ENCODE measurements at places on chromosomes 11 and 22.

DNA sequence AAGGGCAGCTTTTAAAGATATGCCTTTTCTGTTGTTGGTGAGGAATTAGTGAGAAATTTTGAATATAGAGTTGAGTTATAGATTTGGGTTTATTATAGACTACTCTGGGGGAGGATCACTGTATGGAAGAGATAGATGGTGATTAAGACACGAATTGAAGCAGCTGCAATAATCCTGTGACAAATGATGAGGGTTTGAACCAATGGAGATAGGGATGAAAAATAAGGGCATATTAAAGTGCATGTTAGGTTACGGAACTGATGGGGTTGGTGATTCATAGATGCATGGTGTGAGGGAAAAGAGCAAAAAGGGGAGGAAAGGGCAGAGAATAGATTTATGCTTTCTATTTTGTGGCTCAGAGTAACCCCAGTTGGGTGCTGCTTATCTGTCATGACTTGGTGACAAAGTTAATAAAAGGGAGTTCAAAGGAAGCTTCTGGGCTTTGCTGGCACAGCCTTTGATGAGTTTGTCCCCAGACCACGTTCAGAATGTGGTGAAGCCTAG is 11.8 kb downstream of the C11orf87 start:
- DNase-seq = no peak

DNA sequence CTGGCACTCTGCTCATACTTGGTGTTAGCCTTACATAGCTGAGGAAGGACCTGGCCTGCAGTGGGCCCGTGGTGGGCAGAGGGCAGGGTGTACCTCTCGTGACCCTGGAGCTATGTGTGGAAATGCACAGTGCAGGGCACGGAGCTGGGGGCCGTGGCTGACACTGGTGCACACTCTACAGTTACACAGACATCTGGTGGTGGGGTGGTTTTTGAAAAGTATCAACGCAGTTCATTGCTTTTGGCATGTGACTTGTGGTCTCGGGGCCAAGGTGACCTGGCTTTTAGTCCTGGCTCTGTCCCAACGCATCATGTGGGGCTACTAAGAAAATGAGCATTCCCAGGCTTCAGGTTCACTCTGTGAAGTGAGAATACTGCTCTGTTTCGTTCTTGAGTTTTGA is 553.6 kb downstream of the NTM start:
- no peak for DNase-seq

GRCh38 chr22:20650294-20651207 is 123.4 kb upstream of the SERPIND1 start:
- no peak for DNase-seq

GRCh38 chr22:35383679-35384071 is 2.8 kb downstream of the HMOX1 start:
- no peak for DNase-seq

DNA sequence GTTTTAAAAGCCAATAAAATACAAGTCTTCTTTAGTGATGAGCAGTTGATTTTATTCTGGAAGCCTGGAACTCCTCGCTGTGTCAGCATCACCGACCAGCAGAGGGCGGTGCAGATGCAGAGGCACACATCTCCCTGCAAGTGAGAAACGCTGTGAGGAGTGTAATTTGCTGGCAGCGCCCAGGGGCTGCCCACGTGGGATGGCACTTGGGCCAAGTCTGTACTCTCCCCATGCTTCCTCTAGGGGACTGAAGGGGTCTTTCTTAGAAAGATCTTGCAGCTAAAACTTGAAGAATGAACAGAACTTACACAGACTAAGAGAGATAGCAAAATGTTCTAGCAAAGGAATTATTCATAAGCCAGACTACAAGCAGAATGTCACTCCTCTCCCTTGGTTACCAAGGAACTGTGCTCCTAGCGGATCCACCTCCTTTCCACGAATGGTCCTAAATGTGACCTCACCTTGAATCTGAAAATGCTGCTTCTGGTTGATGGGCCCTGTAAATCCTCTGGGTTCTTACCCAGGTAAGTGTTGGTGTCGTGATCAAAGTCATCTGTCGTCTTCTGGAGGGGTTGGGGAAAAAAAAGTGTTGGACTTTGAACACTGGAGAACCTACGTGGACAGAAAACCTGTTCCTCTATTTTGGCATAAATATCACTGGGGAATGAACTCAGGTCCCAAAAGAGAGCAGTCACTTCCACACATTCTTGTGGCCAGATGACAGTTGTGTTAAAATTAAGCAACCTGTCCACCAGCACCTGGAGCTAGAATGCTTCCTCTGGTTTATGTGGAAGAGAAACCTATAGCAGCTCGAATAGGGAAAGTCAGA is 31.8 kb downstream of the CNTF start:
- peak; percentile 29 for DNase-seq

DNA sequence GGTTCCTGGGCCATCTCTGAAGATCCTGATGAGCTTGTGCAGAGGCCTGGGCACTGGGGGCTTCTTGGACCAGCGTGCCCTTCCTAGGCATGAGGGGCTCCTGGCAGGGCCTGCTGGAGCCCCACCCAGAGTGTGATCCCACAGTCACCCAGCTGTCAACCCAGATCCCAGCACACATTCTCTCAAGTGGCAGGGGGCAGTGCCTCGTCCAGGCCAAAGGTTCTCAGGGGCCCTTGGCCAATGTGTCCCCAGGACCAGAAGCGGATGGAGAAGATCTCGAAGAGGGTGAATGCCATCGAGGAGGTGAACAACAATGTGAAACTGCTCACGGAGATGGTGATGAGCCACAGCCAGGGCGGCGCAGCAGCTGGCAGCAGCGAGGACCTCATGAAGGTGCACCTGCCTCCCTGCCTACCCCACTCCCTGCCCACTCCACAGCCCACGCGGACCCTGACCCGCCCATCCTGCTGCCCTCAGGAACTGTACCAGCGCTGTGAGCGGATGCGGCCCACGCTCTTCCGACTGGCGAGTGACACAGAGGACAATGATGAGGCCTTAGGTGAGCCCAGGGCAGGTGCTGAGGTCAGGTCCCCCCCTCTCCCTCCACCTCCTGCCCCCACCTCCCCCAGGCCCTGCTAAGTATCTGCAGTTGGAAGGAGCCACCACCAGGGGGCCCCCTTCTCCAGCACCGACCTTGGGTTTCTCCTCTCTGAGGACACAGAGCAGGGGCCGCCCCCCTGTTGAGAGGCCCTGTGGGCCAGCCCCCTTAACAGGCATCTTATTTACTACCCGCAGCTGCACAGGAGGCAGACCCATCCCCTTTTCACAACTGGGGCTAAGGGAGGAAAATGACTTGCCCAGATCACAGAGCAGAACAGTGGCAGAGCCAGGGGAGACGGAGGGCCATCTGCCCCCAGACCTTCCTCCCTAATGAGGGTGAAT is 14.7 kb downstream of the GGA1 start:
- DNase-seq = no peak

DNA sequence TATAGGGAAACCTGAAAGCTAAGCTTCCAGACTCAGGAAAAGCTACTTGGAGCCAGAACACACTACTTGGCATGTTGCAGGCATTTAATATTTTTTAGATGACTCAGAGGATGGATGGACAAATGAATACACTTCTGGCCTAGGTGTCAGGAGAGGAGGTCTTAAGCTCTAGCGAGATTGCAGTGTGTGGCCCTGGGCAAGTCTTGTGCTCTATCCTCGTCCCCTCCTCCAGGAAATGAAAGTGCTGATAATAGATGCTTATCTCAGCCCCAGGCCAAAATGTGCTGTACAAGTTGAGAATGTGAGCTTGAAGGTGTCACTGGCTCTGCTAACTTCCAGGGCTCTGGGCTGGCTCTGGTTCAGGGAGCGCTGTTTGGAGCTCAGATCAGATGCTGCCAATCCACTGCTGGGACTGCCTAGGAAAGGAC is 136.3 kb downstream of the PKNOX2 start:
- DNase-seq = peak; percentile 24

DNA sequence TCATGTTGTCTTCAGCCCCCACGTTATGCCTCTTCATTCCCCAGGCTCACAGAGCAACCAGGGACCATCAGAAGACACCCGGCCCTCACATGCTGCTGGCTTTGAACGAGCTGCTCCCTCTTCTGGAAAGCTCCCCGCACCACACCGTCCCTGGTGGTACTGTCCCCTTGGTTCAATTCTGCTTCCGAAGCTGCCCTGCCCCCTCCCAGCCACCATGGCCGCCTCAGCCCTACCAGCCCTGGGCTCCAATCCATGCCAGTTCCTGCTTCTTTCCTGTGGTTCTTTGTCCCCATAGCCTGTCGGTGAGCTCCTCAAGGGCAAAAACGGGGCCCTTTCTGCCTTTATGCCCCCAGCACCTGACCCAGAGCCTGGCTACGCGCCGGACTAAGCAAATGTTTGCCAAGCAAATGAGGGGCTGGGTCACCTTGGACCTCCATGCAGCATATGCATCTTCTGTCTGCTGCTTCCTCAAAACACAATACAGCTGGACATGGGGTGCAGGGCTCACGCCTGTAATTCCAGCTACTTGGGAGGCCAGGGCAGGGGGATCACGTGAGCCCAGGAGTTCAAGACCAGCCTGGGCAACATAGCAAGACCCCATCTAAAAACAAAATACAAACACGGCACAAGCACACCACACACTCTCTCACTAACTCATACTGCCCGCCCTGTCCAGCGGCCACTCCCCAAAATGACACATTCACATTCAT is 21.3 kb downstream of the TNKS1BP1 start:
- no peak for DNase-seq

DNA sequence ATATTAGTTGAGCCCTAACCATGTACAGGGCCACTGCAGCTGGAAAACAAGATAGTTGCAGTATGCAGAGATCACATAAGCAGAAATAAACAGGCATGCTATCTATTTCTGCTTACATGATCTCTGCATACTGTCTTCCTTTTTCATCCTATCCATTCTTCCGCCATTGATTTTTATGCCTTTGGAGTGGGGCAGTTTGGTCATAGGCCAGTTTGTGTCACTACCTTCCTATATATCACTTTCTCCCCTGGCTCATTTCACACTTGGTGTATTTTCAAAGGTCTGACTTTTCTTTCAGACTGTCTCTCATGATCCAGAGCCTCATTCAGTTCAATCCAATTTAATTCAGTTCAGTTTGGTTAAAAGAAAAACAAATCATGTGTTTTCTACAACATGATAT is 829.6 kb downstream of the KCNA4 start:
- DNase-seq = no peak

Measured in GM04504 (cell line).